ENCODE measurements at places on chromosomes 3 and 15.

GRCh38 chr15:73560501-73561117 is 72.6 kb downstream of the NPTN start:
- DNase-seq, result peak; percentile 40

DNA sequence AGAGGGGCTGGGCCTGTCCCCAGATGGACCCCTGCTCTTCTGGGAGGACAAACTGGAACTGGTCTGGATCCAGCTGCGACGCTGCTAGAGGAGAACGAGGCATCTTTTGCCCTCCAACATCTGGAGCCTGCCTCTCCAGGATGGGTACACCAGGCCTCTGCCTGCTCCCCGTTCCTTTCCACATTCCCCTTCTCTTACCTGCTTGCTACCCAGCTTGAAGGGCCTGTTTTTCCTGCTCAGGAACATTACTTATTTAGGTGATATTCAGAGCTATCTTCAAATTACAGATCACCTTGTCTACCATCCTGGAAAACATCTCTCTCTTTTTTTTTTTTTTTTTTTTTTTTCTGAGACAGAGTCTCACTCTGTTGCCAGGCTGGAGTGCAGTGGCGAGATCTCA is 64.0 kb downstream of the CHRD start:
- DNase-seq, result no peak

DNA sequence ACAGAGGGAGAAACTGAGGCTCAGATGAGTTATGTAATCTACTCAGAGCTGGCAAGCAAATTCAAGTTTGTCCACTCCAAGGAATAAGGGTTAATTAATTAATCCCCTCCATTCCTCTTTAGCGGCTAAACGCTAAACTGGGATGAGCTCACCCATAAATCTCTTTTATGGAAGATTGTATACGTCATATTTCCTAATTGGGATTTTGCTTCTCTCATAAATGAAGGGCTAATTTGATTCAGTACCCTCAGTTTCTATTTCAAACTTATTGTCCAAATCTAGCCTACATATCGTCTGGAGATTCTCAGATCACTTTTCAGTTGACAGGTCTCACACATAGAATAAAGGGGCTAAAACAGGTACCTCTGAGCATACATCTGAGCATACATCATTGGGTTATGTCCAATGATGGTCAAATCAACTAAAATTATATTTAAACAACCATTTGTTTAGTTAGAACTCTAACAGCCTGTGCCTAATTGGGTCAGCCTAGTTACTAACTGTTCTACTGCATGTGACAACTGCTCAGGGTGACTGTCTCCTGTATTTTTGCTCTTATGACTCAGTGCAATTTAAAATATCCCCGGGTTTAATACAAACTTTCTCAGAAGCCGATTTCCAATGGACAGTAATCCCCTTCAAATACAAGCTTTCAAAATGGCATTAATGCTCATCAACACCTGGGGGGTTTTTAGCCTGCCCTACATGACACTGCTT is 57.6 kb upstream of the PLXND1 start:
- DNase-seq, result no peak

DNA sequence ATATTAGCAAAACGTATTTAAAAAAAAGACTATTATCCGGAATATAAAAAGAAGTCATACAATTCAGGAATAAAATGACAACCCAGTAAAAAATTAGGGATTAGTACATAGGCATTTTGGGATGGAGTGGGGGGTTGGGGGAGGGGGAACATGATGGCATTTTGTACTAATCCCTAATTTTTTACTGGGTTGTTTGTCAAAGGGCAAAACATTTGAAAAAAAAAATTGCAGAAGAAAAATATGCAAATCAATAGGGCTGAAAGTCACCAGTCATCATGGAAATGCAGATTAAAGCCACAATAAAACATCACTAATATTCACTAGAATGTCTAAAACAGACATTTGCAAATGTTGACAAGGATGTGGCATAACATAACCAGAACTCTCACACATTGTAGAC is 82.5 kb downstream of the RPL22L1 start:
- no peak for DNase-seq

GRCh38 chr3:49484471-49484870 is 14.4 kb downstream of the DAG1 start:
- DNase-seq, result no peak

DNA sequence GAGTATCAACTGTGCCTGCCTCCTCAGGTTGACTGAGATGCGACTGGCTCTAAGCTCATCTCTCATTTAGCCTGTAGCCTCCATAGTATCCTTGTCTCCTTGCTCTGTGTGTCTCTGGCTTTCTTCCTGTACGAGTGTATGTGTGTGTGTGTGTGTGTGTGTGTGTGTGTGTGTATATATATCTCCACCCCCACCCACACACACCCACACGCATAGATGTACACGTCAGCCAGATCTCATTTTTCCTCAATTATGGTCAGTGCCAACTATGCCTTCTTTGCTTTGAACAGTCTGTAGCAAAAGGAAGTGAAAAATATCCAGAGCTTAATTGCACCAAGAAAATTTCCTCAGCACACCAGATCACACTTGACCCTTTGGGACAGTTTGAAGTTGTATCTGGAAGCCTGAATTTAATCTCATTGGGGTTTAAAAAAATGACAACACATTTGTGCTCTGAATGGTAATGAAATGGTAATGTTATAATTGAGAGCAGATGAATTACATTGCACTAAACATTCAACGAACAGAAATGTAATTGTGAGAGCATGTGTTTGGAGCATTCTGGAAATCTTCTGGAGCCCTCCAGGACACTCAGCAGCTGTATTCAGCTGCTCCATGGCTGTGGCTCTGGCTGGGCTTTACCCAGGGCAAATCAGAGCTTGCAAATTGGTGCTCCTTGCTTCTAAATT is 63.6 kb downstream of the RYR3 start:
- DNase-seq, result no peak

- DNase-seq, result no peak
Measured at GRCh38 chr15:78633348-78633747, 7.7 kb downstream of the CHRNB4 start.

DNA sequence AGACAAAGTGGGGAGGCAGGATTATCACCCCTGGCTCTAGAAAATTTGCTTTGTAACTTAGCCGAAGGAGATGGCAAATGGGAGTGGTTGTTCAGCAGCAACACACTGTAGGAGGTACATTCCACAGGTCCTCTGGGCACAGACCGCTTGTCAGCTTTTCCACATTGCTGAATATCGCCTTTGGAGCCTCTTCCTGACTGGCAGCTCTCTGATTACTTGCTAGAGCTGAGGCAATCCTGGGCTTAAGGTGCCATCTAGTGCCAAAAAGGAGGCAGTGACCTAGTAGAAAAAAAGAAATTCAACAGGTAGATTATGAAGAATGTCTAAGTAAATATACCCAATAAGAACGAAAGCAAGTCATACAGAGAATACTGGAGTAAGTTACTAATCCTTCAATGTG is 13.1 kb upstream of the SCN5A start:
- DNase-seq, result no peak

DNA sequence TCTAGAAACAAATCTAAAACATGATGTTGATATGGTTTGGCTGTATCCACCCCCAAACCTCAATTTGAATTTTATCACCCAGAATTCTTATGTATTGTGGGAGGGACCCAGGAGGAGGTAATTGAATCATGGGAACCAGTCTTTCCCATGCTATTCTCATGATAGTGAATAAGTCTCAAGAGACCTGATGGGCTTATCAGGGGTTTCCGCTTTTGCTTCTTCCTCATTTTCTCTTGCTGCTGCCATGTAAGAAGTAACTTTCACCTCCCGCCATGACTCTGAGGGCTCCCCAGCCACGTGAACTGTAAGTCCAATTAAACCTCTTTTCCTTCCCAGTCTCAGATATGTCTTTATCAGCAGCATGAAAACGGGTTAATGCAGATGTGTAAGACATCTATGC is 232.7 kb upstream of the ONECUT1 start:
- no peak for DNase-seq

- no peak for DNase-seq
Measured at GRCh38 chr3:102802819-102803420, 368.1 kb downstream of the ZPLD1 start.

DNA sequence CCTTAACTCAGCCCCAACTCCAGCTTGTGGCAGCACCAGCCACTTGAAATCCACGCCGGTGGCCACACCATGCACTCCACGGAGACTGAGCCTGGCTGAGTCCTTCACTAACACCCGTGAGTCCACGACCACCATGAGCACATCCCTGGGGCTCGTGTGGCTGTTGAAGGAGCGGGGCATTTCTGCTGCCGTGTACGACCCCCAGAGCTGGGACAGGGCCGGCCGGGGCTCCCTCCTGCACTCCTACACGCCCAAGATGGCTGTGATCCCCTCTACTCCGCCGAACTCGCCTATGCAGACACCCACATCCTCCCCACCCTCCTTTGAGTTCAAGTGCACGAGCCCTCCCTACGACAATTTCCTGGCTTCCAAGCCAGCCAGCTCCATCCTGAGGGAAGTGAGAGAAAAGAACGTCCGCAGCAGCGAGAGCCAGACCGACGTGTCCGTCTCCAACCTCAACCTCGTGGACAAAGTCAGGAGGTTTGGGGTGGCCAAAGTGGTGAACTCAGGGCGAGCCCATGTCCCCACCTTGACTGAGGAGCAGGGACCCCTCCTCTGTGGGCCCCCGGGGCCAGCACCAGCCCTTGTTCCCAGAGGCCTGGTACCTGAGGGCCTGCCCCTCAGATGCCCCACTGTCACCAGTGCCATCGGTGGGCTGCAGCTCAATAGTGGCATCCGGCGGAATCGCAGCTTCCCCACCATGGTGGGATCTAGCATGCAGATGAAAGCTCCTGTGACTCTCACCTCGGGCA is 42.9 kb downstream of the CCK start:
- DNase-seq, result no peak

DNA sequence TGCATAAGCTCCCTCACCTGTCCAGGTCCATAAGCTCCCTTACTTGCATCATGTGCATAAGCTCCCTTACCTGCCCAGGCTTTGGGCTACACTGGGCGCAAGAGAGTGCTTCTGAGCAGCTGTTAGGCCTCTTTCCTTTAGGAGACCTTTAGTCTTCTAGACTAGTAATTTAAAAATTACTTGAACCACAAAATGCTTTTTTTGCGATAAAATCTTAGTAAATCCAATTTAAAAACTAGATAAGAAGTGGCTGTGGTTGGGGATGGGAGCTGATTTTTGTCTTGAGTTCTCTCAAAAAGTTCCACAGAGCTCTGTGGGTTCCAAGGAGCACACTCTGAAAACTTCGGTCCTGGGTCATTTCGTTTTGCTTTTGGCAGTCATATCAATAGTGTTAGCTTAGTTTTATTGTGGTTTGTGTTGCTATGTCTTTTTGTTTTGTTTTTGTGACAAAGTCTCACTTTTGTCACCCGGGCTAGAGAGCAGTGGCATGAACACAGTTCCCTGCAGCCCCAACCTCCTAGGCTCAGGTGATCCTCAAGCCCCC is 6.7 kb downstream of the CEMIP start:
- DNase-seq, result no peak

DNA sequence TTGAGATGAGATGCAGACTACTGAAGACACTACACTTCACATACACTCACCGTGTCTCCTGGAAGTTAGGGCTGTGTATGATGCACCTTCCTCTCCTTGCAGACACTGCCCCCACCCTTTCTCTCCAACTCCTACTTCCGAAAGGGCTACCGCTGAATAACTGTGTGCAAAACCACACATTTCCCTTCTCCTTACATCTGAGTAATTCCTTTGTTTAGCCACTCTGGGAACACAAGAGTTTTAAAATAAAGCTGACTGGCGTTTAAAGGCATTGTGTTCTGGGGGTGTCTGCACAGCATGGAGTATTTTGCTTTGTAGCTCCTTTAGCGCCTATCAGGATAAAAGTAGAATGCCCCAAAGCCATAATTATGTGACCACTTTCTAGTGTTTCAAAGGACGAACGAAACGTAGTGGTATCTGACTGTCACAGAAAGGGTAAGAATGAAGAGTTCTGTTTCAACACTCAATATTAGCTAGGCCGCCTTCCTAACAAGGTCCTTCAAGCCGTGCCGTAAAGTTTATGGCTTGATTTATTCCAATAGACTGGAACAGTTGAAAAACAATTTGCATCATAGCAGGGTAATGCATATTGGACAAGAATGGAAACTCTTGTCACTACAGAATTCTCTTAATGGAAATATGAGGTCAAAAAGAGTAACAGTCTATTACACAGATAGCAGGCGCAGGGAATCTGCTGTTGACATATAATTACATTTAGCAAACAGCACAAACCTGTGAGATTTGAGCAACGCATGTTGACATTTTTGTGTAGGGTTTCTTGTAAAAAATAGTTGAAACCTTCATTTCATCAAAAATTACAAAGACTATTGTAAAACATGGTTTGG is 619.9 kb downstream of the FOXP1 start:
- DNase-seq, result no peak

DNA sequence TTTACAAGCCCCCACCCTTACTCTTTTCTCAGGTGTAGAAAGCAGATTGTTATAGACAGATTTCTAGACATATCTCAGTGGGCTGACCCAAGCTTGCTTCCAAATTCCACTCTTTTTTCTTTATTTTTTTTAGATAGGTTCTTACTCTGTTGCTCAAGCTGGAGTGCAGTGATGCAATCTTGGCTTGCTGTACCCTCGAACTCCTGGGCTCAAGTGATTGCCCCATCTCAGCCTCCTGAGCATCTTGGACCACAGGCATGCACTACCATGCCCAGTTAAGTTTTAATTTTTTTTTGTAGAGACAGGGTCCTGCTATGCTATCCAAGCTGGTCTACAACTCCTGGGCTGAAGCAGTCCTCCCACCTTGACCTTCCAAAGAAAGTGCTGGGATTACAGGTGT is 53.5 kb upstream of the ADAMTS9 start:
- no peak for DNase-seq

GRCh38 chr15:33866101-33866737 is 102.1 kb upstream of the CHRM5 start:
- no peak for DNase-seq

DNA sequence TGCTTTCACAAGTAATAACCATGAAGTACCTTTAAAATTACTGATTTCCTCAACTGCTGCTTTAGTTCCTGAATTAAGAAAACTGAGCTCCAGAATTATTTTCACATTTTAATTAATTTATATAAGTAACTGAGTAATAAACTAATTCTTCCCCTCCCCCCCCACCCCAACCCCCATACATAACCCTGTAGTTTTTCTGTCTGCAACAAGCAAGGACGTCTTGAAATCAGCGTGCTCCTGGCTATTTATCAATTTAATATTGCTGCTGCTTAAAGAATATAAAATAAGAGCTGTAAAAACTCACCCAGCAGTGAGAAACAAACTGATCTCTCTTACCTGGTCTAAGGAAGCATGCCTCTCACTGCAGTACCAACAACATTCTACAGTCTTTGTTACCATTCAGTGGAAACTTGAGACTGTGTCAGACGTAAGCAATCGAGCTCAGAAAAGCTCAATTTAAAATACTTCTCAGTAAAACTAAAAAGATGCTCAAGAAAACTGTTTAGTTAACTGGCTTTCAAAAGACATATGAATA is 121.0 kb downstream of the TFDP2 start:
- DNase-seq, result peak; percentile 57

GRCh38 chr3:119690043-119690656 is 12.7 kb upstream of the CFAP91 start:
- no peak for DNase-seq

GRCh38 chr15:78368651-78369050 is 28.5 kb downstream of the CRABP1 start:
- DNase-seq, result no peak

DNA sequence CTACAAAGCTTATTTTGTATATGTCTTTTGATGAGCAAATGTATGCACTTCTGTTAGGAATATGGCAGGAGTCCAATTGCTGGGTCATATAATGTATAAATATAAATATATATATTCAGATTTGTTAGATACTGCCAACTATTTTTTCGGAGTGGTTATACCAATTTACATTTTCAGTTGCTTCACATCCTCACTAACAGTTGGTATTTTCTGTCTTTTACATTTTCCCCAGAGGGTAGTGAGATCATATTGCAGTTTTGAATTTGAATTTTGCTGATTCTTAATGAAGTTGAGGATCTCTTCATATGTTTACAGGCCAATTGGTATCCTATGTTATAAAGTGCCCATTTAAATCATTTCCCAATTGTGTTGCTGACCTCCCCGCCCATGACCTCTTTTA is 139.0 kb upstream of the KCNMB2 start:
- no peak for DNase-seq

Measured in amniotic stem cell (primary cell).